T-helper 17 cell (primary cell): ENCODE measurements at places on chromosomes 1 and 21.

DNA sequence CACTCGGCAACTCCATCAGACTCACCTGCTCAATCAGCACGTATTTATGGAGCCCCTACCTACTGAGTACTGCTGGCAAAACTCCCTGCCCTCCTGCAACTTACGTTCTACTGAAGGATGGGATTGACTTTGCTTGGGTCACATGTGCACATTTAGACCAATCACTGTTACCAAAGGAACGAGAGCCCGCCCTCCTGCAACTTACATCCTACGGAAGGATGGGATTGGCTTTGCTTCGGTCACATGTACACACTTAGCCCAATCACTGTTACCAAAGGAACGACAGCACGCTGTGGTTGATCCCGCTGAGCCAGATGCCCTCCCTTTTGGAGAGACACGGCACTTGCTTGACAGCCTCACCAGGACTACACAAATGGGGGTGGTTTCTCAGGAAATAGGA, 46.0 kb downstream of the UBIAD1 start:
- H3K4me3 ChIP-seq: no peak overlapping the region
- H3K4me1 ChIP-seq: peaks cover 8% of the 10 kb centered on the region
- H3K27ac ChIP-seq: no peak overlapping the region
- DNase-seq: no peak
- no peaks in the 10 kb centered on the region for H3K36me3 ChIP-seq
- peaks cover 10% of the 10 kb centered on the region for H3K27me3 ChIP-seq

GRCh38 chr1:4172644-4173599, 272.9 kb upstream of the C1orf174 start:
- H3K27me3 ChIP-seq: peaks cover 65% of the 10 kb centered on the region
- H3K27ac ChIP-seq: no peak overlapping the region
- no peak overlapping the region for H3K4me3 ChIP-seq
- peaks cover 2% of the 10 kb centered on the region for H3K36me3 ChIP-seq

- peak overlapping the region; percentile 84 for H3K27ac ChIP-seq
- no peaks in the 10 kb centered on the region for H3K27me3 ChIP-seq
- H3K36me3 ChIP-seq: no peaks in the 10 kb centered on the region
- H3K4me1 ChIP-seq: peaks cover 48% of the 10 kb centered on the region
- DNase-seq: peak; percentile 48
- H3K4me3 ChIP-seq: peak overlapping the region; percentile 28
These were observed 25.4 kb upstream of the RGS16 start for GRCh38 chr1:182629499-182630096.

DNA sequence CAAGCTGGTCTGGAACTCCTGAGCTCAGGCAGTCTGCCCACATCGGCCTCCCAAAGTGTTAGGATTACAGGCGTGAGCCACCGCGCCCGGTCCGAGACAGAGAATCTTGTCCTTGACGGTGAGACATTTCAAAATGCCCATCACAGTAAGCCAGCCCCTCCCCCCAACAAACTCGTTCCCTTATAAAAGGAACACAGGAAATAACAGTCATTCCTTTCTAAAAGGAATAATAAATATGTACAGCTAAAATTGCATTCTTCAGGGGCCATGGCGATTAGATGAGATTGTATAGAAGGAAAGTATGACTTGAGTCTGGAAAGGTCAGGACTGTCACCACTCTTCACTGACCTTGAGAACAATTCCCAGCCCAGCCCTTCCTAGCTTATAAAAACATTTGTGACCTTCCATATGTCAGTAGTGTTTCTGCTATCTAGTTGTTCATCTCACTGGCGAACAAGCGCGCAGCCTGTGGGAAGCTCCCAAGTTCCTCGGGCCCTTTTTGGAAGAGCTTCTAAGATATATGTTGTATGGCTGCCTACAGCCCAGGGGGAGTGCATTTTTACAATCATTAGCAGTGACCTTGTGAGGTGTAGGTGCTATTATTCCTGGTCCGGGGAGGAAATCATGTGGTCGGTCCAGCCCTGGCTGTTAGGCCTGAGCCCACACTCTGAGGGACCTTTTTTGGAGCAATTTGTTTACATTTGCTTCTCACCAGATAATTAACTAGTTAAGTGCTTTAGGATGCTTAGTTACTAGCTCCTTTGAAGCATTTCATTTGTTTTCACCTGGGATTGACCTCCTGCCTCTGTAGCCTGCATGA, 8.7 kb downstream of the SZRD1 start:
- no peaks in the 10 kb centered on the region for H3K27me3 ChIP-seq
- DNase-seq: no peak
- H3K36me3 ChIP-seq: peaks cover 5% of the 10 kb centered on the region
- H3K27ac ChIP-seq: peak overlapping the region; percentile 43
- peak overlapping the region; percentile 7 for H3K4me3 ChIP-seq

DNA sequence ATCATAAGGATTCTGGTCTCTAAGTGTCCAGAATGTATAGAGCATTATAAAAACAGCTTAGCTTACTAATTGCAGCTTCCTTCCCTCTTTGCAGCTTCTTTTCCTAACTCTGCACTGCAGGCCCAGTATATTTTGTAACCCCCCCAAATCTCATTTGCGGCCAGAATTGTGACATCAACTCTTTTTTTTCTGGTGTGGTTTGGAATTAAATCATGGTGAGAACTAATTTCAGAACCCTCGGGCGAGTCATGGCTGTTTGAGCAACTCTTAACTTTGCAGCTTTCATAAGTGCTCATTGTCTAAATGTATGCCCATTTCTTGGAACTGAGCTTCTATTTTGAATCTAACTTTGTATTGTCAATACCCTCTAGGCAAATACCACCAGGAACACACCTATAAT, 187.4 kb downstream of the CYYR1 start:
- no peak overlapping the region for H3K27ac ChIP-seq
- H3K4me3 ChIP-seq: no peak overlapping the region
- DNase-seq: no peak
- no peaks in the 10 kb centered on the region for H3K36me3 ChIP-seq
- no peaks in the 10 kb centered on the region for H3K27me3 ChIP-seq

GRCh38 chr1:215568299-215568692, 1.2 kb downstream of the KCTD3 start:
- no peak for DNase-seq
- peaks cover 14% of the 10 kb centered on the region for H3K4me1 ChIP-seq
- H3K27me3 ChIP-seq: peaks cover 27% of the 10 kb centered on the region
- peak overlapping the region; percentile 72 for H3K27ac ChIP-seq
- peak overlapping the region; percentile 92 for H3K4me3 ChIP-seq
- peaks cover 2% of the 10 kb centered on the region for H3K36me3 ChIP-seq

DNA sequence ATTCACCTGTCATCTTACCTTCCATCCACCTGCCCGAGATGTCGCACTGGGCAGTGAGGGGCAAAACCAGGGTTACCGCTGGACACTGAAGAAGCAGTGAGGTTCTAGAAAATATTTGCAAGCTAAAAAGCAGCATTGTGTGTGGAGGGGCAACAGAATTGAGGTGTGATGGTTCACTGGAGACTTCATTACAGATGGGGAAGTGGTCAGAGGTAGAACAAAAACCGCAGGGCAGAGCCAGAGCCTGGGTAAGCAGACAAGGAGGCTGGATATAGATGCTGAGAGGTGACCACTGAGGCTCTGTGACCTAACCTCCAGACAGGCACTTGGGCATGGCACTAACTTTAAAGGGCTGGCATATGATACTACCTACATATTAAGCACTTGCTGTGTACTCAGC, 363.9 kb upstream of the PROX1 start:
- no peak for DNase-seq
- H3K36me3 ChIP-seq: no peaks in the 10 kb centered on the region
- H3K4me3 ChIP-seq: no peak overlapping the region
- H3K27ac ChIP-seq: no peak overlapping the region
- H3K27me3 ChIP-seq: no peaks in the 10 kb centered on the region
- no peaks in the 10 kb centered on the region for H3K4me1 ChIP-seq

DNA sequence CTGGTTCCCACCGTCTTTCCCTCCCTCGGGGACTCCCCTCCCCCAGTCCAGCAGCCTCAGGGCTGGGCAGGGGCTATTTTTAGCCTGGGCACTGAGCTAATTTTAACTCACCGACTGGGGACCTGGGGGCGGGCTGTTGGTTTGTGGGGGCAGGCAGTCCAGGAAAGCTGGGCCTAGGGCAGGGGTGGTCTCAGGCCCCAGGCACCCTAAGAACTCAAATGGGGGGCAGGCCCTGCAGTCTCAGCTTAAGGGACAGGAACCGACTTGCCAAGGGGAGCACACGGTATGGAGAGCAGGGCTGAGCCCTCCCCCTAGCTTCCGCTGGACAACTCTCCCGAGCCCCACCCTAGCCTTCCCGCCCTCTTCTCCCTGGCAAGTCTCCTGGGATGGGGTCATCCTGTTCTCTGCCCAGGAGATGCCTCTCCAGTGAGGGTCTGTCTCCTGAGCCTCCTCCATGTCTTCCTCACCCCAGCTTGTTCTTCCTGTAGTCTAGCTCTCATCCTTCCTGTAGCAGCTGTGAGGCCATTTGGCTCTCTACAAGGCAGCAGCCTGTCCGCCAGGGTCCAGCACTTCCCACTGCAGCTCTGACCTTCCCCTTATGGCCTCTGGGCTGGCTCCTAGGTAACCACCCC, 10.1 kb downstream of the MEF2D start:
- no peaks in the 10 kb centered on the region for H3K27me3 ChIP-seq
- H3K36me3 ChIP-seq: peaks cover 2% of the 10 kb centered on the region
- DNase-seq: no peak

DNA sequence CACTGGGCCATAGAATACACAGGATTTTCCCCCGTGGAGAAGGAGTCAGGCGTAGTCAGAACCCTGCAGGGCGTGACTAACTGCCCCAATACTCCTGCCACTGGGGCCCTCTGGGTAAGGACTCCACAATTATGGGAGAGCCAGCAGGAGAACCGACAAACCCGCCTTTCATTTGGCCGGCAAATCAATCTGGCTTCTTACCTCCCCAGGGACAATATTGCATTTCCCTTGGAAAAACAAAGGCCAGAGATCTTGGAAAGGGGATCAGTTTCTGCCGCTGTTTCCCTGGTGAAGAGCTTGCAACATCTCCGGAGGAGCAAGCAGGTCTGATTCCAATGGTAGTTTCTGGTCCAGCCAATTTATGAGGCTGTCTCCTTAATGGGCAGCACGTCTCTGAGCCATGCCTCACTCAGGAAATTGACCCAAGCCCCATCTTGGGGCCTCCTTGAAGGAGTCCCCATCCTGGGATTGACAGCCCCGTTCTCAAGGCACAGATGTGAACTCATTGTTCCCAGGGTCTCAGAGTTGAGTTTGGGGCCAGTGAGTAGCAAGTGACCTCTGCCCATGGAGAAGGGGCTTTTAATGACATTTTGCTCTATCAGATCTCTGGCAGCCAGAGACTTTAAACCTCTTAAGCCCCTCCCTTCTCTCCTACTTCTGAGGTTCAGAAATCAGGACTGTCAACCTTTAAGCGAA, 4.3 kb downstream of the TRABD2B start:
- H3K27ac ChIP-seq: no peak overlapping the region
- peaks cover 70% of the 10 kb centered on the region for H3K27me3 ChIP-seq
- no peak overlapping the region for H3K4me3 ChIP-seq
- peaks cover 8% of the 10 kb centered on the region for H3K4me1 ChIP-seq

- H3K36me3 ChIP-seq: peaks cover 6% of the 10 kb centered on the region
- H3K27me3 ChIP-seq: peaks cover 24% of the 10 kb centered on the region
- no peak overlapping the region for H3K4me3 ChIP-seq
These were observed 19.3 kb upstream of the POFUT2 start for GRCh38 chr21:45306832-45307571.

DNA sequence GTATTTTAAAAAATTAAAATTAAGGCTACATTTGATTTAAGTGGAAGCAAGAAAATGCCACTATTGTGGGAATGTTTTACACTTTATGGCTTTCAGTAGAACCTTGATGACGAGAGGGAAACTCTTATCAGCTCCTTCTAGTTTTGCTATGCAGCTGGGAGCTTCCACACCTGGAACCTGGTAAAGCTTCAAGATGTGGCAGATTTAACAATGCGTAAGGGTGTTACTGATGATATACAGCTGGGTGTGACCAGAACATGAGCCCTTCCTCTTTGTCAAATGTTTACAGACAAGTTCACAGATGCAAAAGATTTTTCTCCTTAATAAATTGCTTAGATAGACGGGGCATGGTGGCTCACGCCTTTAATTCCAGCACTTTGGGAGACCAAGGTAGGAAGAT, 20.3 kb downstream of the TTC13 start:
- peaks cover 4% of the 10 kb centered on the region for H3K36me3 ChIP-seq
- no peak for DNase-seq
- H3K4me3 ChIP-seq: no peak overlapping the region
- H3K27me3 ChIP-seq: no peaks in the 10 kb centered on the region
- no peak overlapping the region for H3K27ac ChIP-seq

DNA sequence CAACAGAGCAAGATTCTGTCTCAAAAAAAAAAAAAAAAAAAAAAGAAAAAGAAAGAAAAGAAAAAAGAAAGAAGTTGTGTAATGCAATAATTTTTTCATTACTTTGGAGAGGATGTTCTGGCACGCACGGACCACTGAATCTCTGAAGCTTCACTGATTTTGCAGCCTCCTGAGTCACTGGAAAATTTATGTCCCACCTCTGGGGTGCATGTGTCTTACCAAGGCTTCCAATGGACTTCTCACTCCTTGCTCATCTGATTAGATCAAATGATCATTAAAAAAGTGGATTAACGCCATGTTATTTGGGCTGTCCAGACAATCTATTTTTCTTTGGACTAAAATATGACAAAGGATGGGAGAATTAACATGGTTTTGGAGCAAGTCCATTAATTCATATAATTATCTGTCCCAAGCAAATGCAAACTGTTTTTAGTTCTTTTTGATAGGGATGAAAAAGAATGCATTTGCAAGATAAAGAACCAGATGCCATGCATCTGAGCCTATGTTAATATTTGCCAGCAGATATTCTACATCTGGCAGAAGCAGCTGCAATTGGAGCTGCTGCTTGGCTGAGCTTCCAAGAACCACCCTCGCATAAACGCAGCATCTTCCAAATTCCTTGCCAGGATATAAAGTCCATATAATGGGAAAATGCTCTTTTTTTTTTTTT, 10.1 kb upstream of the MAP1LC3C start:
- no peaks in the 10 kb centered on the region for H3K4me1 ChIP-seq
- H3K27me3 ChIP-seq: peaks cover 19% of the 10 kb centered on the region
- no peak overlapping the region for H3K4me3 ChIP-seq

GRCh38 chr21:44498280-44499210, 41.5 kb downstream of the KRTAP10-1 start:
- H3K27ac ChIP-seq: no peak overlapping the region
- DNase-seq: no peak
- H3K4me3 ChIP-seq: no peak overlapping the region
- peaks cover 16% of the 10 kb centered on the region for H3K27me3 ChIP-seq

DNA sequence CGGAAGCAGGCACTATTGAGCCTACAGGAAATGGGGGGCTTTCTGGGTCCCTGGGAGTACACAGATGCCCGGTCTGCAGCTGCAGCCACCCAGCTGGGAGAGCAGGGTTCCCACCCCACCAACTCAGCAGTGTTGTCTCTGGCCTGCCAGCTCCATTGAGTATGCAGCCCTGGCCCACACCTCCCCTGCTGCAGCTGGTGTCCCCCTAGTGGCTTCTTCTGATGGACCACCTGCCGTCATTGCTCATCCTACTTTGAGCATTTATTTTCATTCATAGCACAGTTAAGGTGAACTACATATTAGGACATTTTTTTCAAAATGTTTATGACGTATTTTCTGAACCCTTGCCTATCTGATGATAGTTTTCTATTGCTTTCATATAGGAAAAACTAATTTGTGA, 189.8 kb upstream of the LYPLAL1 start:
- no peaks in the 10 kb centered on the region for H3K36me3 ChIP-seq
- no peak overlapping the region for H3K27ac ChIP-seq
- H3K27me3 ChIP-seq: no peaks in the 10 kb centered on the region
- H3K4me1 ChIP-seq: no peaks in the 10 kb centered on the region
- H3K4me3 ChIP-seq: no peak overlapping the region

GRCh38 chr21:14306126-14306907, 76.6 kb downstream of the HSPA13 start:
- no peaks in the 10 kb centered on the region for H3K36me3 ChIP-seq
- H3K4me3 ChIP-seq: no peak overlapping the region
- H3K27ac ChIP-seq: no peak overlapping the region
- H3K4me1 ChIP-seq: peaks cover 2% of the 10 kb centered on the region
- peaks cover 21% of the 10 kb centered on the region for H3K27me3 ChIP-seq

- no peaks in the 10 kb centered on the region for H3K36me3 ChIP-seq
- no peaks in the 10 kb centered on the region for H3K4me1 ChIP-seq
- no peak overlapping the region for H3K4me3 ChIP-seq
- H3K27ac ChIP-seq: no peak overlapping the region
- DNase-seq: no peak
These were observed 463.5 kb downstream of the SMYD3 start for GRCh38 chr1:246043556-246043955.
